ENCODE measurements at places on chromosomes 5 and 9.

GRCh38 chr5:138706655-138707480 is 46.4 kb upstream of the CTNNA1 start:
- no peak for DNase-seq

GRCh38 chr9:112921549-112921948 is 30.9 kb upstream of the SLC46A2 start:
- peak; percentile 36 for DNase-seq

DNA sequence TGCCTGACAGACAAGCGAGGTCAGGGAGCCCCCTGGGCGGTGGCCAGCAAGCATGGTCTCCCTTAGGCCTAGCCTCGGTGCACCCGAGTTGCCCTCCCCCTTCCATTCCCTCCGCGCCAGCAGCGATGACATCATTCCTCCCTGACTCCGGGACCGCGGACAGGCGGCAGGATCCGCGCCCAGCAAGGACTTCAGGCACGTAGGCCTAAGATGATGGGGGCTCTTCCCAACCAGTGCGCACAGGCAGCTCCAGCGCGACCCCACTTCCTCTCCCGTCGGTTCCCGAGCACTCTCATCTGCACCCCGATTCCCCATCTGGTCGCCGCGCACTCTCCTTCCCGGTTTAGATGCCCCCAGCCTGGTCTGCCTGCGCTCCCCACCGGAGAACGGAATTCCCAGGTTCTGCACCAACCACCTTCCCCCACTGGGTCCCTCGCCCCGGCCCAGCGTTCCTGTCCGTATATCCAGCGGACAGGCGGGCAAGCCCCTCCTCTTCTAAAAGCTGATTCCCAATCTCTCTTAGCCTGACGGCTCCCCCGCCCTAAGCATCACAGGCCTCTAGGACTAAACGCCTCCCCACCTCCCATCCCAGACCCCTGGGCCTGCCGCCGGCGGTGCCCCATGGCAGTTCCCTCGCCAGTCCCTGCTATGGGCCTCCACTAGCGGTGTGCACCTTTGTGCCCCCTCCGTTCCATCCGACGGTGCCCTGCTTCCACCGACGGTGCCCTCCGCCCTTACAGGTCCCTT is 931 bp downstream of the FAM219A start:
- DNase-seq: peak; percentile 77

- DNase-seq: no peak
Measured at GRCh38 chr9:77218612-77219011, 41.3 kb downstream of the VPS13A start.

GRCh38 chr5:160363211-160363610 is 7.2 kb downstream of the C1QTNF2 start:
- DNase-seq: no peak

DNA sequence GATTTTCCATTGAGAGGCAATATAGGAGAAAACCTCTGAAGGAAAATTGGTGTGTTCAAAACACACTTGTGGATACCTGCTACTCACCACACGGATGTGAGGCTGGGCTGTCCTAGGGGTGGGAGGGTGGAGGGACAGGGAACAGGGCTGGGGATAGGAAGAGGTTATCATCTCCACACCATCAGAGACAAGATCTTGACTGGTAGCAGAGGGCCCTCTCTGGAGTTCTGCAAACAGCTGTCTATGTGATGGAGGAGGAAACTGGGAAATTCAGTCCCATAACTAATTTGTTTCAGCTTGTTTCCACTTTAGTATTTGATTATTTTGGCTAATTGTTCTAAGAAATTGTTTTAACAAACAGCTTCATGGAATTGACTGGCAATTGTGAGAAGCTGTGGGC is 91.6 kb upstream of the FSTL4 start:
- DNase-seq: no peak

GRCh38 chr5:90099099-90099498 is 310.5 kb downstream of the CETN3 start:
- DNase-seq: no peak

DNA sequence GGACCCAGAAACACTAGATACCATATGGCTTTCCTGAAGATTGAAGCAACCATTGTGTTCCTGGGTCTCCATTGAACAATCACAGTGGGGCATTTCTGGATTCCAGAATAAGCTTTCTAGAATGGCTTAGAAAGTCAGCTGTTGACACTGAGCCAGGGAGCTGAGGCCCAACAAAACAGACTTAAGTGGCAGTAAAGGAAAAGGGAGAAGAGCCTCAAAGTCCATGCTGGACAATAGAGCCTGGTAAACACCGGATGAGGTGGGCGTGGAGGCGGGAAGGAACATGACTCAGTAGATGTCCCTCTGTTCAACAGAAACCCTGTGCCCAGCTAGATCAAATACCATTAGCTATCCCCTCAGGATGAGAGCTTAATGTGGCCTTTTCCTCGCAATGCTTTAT is 14.8 kb downstream of the SPARC start:
- no peak for DNase-seq

DNA sequence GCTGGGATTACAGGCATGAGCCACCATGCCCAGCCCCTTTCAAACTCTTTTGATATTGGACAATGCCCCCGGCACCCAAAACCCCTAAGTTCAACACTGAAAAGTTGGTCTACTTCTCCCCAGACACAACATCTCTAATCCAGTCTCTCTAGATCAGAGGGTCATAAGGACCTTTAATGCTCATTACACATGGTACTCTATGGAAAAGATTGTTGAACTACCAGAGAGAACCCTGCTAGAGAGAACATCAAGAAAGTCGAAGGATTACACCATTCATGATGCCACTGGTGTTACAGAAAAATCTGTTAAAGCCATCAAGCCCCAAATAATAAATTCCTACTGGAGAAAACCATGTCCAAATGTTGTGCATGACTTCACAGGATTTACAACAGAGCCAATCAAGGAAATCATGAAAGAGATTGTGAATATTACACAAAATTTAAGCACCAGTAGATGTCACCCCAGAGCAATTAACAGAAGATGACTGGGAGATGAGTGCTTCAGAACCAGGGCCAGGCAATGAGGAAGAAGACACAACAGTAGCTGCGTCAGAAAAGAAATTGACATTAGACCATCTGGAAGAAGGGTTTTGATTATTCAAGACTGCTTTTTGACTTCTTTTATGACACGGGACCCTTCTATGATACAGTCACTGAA is 28.3 kb upstream of the NIPAL4 start:
- DNase-seq: peak; percentile 82

GRCh38 chr5:115686738-115687074 is 60.9 kb upstream of the TMED7 start:
- DNase-seq: no peak

Measured in cerebellar cortex (tissue), 1 donor.